ENCODE measurements at places on chromosomes 11 and 22.

DNA sequence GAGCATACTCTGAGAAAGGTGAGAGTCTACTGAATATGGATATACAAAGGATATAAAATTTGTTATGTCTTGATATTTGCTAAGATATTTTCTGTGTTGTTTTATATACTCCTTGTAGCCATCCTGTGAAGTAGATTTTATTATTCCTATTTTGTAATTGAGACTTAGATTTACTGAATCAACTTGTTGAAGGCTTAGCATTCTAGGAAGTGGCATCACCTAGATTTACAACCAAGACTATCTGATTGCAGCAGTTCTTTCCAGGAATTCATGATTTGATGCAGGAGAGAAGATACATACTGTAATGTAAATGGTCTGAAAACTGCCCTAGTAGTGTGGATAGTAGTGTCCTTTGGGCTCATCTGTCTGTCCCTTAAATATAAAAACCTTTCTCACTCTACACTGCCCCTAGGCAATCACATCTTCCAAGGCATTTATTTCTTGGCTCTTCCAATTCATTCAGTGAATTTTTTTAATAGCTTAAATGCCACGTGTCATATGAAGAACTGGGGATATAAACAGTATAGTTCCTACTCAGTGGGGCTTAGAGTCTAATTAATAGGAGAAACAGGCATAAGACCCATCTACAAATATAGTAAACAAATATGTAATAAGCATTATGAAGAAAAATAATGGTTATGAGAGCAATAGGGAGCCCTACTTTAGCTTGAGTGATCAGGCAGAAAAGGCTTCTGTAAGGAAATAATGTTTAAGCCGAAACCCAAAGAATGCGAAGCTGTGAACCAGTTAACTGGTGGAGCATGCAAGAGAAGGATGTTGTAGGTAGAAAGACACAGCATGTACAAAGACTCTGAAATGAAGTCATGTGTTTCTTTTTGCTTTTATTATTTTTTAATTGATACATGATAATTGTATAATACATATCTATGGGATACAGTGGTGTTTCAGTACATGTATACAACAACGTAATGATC lies 13.6 kb downstream of the IPO7 start:
- DNase-seq, result no peak

DNA sequence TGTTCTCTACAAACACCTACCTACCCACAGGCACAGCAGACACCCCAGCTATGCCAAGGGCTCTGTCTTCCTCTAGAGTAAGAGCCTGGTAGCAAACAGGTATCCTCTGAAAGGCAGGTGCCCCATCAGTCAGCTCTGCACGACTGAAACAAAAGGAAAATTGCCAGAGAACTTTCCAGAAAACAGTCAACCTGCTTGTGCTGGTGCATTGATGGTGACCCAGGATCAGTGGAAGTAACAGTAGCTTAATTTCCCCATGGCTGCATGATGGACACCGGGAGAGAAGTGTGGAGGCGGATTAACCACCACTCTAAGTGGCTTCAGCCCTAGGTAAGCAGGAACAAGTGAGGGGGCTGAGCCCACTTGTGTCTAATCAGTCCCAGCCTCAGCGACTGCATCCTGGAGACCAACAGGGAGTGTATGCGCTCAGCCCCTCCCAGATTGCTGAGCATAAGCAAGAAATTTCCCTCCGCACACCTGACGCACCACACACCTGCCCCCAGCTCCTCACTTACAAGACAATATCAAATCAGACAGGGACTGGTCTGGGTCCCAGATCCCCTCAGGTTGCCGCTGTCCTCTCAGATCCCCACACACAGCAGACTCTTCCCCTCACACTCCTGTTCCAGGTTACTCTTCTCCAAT lies 70.7 kb upstream of the IGLL5 start:
- DNase-seq, result no peak

DNA sequence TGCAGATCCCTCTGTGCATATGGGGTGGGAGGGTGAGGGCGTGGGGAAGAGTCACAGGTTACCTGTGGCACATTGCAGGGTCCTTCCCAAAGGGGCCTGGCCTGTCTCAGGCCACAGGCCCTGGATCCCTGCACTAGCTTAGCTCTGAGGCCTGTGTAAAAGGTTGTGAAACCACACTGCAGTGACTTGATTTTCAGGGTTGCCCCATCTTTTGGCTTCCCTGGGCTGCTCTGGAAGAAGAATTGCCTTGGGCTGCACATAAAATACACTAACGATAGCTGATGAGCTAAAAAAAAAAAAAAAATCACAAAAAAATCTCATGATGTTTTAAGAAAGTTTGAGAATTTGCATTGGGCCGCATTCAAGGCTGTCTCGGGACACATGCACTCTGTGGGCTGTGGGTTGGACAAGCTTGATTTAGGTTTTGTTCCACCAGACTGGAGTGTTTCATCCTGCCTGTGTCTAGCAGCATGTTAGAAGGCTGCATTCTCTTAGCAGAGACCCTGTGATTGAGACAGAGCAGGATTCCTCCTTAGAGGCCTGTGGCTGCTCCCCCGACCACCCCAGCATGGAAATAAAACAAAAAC lies 35.9 kb upstream of the TREH start:
- no peak for DNase-seq

DNA sequence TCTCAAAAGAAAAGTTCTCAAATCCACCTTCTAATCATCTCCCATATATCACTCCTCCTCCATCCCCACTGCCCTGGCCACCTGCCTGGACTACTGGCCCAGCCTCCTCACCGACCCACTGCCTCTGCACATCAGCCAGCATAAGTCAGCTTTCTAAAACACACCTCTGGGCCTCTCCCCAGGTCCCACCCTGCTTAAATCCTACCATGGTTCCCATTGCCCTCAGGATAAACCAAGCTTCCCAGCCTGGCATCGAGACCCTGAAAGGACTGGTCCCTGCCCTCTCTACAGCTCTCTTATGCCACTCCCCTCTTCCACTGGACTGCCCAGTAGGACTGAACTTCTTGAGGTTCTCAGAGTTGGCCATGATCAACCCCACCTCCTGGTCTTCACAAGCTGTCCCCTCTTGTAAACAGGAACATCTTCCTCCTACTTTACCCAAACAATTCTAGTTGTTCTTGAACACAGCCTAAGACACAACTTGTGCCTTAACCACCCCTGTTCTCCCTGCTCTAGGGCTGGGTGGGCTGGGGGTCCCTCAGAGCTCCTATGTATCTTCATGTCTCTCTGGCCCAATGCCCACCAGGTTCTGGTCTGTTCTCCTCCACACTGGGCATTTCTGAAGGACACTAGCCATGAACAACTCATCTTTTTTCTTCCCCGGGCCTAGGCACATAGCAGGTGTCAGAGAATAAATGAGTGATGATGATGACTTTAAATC lies 12.6 kb upstream of the P2RY6 start:
- no peak for DNase-seq

DNA sequence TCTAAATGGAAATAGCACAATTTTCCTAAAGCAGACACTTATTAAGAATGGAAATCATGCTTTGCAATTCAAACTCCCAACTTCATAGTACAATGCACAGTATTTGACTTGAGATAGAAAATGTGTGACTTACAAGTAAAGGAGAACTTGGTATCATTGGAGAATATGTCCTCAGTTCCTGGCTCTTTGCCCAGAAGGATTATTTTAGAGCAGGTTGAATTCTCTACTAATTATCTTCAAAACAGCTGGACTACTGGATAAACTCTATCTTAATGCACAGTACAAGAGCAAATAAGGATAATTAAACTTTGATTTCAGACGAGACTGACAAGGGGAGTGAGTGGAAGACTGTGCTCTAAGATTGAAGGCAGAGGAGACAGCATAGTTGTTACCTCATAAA lies 839.4 kb downstream of the OPCML start:
- DNase-seq, result no peak

- no peak for DNase-seq
Measured at GRCh38 chr11:116774661-116775060, 1.9 kb upstream of the BUD13 start.

- DNase-seq, result no peak
Measured at GRCh38 chr22:19655399-19655798, 58.9 kb upstream of the SEPTIN5 start.

DNA sequence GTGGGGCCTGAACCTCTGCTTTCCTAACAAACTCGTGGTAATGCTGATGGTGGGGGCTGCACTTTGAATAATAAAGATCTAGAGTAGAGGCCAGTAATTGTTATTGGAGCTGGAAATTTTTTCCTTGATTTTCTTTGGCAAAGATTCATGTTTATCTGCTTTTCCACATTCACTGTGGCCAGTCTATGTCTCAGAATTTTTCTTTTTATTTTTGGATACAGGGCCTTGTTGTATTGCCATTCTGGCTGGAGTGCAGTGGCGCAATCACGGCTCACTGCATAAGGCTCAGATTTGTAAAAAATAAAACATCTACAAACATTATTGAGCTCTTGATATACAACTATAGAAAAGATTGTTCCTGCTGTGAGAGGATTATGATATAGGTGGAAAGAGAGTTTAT lies 1.6 kb downstream of the TMEM135 start:
- no peak for DNase-seq

GRCh38 chr11:120268686-120269085 lies 28.7 kb downstream of the POU2F3 start:
- DNase-seq, result no peak

- DNase-seq, result no peak
Measured at GRCh38 chr11:67652965-67653845, 2.7 kb upstream of the ACY3 start.

DNA sequence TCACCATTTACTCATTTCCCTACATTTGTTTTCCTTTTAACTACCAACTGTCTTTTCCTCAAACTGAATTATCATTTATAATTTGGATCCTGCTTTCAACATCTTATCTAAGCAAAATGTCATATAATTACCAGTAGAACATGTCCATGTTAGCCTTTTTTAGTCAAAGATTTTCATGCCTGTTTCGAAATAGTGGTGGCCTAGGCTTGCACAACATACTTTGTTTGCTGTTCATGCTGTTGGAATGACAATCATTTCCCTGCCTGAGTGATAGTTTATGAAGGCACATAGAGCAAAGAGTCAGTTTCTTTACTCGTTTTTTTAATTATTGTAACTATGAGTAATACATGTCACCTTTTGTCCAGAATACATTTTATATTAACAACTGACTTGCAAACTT lies 144.3 kb upstream of the ANO3 start:
- peak; percentile 61 for DNase-seq

DNA sequence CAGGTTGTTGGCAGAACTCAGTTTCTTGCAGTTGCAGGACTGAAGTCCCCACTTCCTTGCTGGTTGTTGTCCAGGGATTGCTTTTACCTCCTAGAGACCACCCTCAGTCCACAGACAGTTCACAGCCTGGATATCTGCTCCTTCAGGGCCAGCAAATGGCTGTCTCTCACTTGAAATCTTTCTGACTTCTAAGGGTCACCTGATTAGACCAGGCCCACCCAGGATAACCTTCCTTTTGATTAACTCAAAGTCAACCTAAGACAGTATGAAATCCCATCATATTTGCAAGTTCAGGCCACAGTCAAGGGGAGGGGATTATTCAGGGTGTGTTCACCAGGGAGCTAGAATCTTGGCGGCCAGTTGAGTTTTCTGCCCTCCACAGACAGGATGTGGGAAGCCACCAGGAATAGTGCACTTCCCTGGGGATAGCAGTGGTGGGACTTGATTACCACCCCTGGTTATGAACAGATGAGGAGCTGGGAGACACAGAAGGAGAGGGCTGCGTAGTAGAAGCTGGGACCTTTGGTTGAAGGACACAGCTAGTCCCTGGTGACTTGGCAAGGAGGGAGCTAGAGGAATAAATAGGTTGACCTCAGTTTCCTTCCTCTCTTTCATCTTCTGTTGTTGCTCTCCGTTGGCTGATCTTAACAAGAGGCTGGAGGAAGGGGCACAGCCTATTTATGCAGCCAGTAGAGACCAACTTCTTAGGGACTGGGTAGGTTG lies 33.4 kb downstream of the MIAT start:
- no peak for DNase-seq

Data from kidney epithelial cell (primary cell).